ENCODE measurements at places on chromosomes 1 and 21. TPM values are rescaled to one million over a fixed set of nuclear protein-coding genes. Genes with fewer than 3 reads are reported as not detected.

- DNase-seq: no peak
- peak overlapping the region; percentile 66 for H3K27ac ChIP-seq
- H3K27me3 ChIP-seq: no peaks in the 10 kb centered on the region
- H3K36me3 ChIP-seq: peaks cover 36% of the 10 kb centered on the region
These were observed 459 bp downstream of the CAPZB start for GRCh38 chr1:19484798-19485361.

Gene REN
- polyA plus RNA-seq: not detected

Gene TMCO4
- polyA plus RNA-seq: 17.3 TPM

DNA sequence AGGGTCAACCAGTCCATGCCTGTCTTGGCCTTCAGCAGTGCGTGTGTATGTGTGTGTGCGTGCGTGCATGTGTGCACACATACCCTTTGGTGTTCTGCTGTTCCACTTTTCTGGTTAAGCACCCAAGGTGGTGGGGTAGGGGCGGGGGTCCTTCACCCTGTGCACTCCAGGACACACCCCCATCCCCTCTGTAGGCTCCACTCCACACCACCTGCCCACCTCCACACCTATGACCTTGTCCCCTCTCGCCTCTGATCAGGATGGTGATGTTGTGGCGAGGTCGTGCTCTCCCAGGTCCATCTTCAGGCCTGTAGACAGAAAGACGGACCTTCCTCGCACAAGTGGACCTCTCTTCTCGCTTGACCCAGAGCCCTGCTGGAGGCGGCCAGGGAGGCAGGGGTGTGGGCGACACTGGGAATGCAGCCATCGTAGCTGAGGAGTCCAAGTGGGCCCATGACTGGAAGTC lies 44.6 kb downstream of the WDR4 start:
- H3K36me3 ChIP-seq: no peaks in the 10 kb centered on the region
- no peak overlapping the region for H3K4me3 ChIP-seq
- no peaks in the 10 kb centered on the region for H3K27me3 ChIP-seq
- no peak for DNase-seq

Gene TSTD1
- polyA plus RNA-seq: 295 TPM

Gene IQGAP3
- polyA plus RNA-seq: 0.07 TPM

DNA sequence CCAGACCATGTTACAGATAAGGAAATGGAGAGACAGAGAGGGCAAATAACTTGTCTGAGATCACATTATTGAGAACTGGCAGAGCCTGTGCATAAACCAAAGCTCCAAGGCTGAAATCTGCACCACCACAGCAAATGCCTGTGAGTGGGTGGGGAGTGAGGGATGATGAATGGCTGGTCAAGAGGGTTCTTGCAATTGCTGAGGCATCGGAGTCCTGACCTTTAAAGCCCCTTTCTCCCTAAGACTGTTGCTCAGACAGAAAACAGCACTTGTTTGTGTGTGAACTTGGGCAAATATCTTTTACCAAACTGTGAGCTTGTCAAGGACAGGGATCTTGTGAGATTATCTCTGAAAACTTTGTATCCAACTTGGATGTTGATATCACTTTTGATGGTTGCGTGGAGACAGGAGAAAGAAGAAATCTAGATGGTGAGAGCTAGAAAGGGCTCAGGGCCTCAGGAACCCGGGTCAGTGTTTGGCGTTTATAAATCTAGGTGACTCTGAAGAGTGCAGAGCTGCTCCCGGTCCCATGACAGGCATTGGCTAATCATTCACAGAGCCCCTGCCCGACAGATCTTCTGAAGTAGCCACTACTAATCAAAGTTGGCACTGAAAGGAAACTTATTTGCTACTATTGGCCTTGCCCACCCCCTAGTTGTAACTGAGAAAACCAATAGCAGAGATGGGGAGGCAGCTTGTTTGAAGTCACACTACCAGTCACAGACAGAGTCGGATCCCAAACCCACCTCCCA lies 122.3 kb downstream of the FOXD2 start:
- peaks cover 3% of the 10 kb centered on the region for H3K27me3 ChIP-seq
- H3K4me1 ChIP-seq: no peaks in the 10 kb centered on the region
- no peak for DNase-seq
- H3K27ac ChIP-seq: no peak overlapping the region
- H3K4me3 ChIP-seq: no peak overlapping the region
- H3K36me3 ChIP-seq: no peaks in the 10 kb centered on the region

DNA sequence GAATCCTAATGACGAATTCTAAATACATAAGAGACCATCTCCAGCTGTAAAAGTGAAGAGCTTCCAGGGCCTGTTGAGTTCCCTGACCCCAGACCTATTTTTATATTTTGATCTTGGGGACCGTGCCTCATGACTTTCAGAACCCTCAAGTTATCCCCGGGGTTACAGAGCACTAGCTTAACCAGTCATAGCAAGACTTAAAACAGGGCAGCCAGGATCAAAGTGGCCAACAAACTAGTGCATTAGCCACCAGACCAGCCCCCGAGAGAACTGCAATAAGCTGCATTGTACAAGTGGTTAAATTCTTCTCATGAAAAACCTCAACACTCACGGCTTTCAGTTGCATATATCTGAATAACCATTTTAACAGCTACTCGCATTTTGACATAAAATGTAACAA lies 183.0 kb downstream of the BARHL2 start:
- DNase-seq: no peak
- no peak overlapping the region for H3K27ac ChIP-seq
- no peaks in the 10 kb centered on the region for H3K27me3 ChIP-seq
- no peaks in the 10 kb centered on the region for H3K36me3 ChIP-seq
- no peak overlapping the region for H3K4me3 ChIP-seq

- no peaks in the 10 kb centered on the region for H3K36me3 ChIP-seq
- no peak for DNase-seq
- no peak overlapping the region for H3K4me3 ChIP-seq
These were observed 2.0 kb downstream of the USP33 start for GRCh38 chr1:77757603-77758002.

DNA sequence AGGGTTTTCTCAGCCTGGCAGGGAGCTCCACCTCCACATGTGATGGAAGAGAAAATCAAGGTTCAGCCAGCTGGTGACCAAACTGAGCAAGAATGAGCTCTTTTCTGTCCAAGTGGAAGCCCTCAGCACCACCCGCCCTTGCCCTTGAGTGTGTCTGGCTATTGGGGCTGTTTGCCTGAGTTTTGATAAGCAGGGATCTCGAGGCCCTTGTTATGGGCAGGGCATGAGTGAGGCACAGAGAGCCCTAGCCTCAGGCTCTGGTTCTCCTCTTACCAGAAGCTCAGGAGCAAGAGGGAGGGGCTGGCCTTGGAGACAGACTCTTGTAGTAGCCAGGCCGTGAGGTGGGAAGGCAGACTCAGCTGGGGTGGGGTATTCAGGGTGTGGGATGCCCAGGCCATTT lies 37.5 kb upstream of the ARF1 start:
- no peak overlapping the region for H3K4me3 ChIP-seq
- H3K27ac ChIP-seq: no peak overlapping the region
- H3K36me3 ChIP-seq: no peaks in the 10 kb centered on the region

GRCh38 chr1:33918368-33918767 lies 54.5 kb downstream of the HMGB4 start:
- H3K36me3 ChIP-seq: no peaks in the 10 kb centered on the region
- H3K27ac ChIP-seq: no peak overlapping the region
- no peak for DNase-seq
- no peak overlapping the region for H3K4me3 ChIP-seq

- no peak for DNase-seq
- no peak overlapping the region for H3K27ac ChIP-seq
- no peak overlapping the region for H3K4me3 ChIP-seq
- peaks cover 6% of the 10 kb centered on the region for H3K27me3 ChIP-seq
- H3K36me3 ChIP-seq: no peaks in the 10 kb centered on the region
These were observed 6.4 kb upstream of the SDC3 start for GRCh38 chr1:30914931-30915330.

GRCh38 chr21:37208056-37208721 lies 58.9 kb downstream of the VPS26C start:
- peak; percentile 80 for DNase-seq
- H3K4me1 ChIP-seq: peaks cover 34% of the 10 kb centered on the region
- H3K27ac ChIP-seq: peak overlapping the region; percentile 79
- no peaks in the 10 kb centered on the region for H3K36me3 ChIP-seq
- no peak overlapping the region for H3K4me3 ChIP-seq
